ENCODE measurements at places on chromosomes 7 and 10.
A peak's percentile ranks its signal among the peaks of the same experiment; 100 is the strongest.

GRCh38 chr7:56188376-56188775 is 72.2 kb upstream of the NUPR2 start:
- no peak for DNase-seq

GRCh38 chr10:47077941-47078340 is 166.7 kb downstream of the PTPN20 start:
- DNase-seq: no peak

DNA sequence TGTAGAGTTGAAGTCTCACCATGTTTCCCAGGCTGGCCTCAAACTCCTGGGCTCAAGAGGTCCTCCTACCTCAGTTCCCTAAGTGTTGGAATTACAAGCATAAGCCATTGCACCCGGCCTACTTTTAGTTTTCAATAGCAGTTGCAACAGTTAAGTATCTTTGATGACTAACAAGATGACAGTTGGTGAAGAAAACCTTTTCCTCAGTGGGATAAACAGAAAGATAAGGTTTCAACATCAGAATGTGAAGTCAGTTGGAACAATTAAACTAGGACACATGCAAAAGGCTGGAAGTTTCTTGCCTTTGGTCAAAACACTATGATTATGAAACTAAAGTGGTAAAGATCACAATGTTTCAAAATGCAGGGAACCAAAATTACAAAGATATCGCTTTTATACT is 169.2 kb downstream of the ZNF438 start:
- DNase-seq: peak; percentile 65

- no peak for DNase-seq
Observed at GRCh38 chr10:60048091-60048501, 141.7 kb upstream of the CCDC6 start.
